Activated T-helper 1 cell treated with anti-CD3 and anti-CD28 coated beads, Interleukin-2, amount 50 U/mL, for 16 hours (primary cell): ENCODE measurements at places on chromosomes 5 and 9.

- DNase-seq = no peak
Observed at GRCh38 chr9:129013674-129014073, 14.5 kb downstream of the SH3GLB2 start.

DNA sequence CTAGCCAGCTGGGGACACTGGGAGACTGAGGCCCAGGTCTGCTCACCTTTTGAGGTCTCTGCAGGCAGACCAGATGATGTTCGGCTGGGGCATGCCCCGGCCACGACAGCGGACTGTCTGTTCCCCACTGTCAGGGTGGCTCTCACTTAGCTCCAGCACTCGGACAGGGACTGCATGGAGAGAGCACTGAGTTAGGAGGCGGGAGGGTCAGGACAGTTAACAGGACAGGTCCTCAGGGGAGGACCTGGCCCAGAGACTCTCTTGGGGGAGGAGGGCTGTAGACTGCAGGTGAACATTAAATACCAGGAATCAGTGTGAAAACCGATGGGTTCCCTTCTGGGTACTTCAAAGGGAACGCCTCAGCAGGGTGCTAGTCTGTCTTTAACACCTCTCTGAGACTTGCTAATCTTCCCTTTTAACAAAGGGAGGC is 25.1 kb downstream of the PDGFRB start:
- DNase-seq = no peak

DNA sequence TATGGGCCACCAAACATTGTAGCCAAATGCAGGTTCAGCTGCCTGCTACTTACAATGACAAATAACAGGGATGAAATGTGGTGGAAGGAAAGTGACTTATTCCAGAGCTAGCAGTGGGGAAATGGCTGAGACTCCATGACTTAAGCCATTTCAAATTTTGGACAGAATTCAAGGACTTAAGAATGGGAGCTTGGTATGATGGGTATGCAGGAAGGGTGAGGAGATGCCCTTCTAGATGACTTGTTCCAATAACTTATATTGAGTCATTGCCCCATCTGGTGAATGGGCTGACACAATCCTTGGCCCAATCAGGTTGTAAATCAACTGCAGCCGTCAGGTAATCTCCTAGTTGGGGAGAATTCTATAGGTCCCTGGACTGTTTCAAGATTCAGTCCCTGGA is 230.7 kb upstream of the SGCD start:
- no peak for DNase-seq

GRCh38 chr9:137050570-137050969 is 3.3 kb downstream of the ENTPD2 start:
- DNase-seq = no peak

GRCh38 chr5:37391591-37391990 is 12.5 kb downstream of the WDR70 start:
- DNase-seq = no peak

GRCh38 chr9:17688834-17689233 is 110.0 kb downstream of the SH3GL2 start:
- no peak for DNase-seq

DNA sequence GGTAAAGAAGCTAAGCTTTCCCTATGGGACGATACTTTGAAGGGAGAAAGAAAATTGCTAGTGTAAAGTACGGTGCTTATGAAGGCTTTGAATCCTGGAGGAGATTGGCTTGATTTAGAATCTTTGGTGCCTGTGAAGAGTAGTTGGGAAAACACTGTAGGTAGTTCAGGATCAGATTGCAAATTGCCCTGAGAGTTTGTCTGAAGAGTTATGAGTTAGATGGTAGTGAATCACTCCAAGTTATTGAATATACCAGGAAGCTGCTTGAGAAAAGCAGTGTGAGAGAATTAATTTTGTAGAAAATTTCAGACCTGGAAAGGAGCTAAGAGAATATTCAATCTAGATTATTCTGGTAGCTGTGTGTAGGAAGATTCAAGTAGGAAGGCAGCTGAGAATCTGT is 11.5 kb downstream of the MAN2A1 start:
- DNase-seq = no peak

GRCh38 chr5:140561753-140562523 is 2.5 kb downstream of the APBB3 start:
- DNase-seq = no peak

DNA sequence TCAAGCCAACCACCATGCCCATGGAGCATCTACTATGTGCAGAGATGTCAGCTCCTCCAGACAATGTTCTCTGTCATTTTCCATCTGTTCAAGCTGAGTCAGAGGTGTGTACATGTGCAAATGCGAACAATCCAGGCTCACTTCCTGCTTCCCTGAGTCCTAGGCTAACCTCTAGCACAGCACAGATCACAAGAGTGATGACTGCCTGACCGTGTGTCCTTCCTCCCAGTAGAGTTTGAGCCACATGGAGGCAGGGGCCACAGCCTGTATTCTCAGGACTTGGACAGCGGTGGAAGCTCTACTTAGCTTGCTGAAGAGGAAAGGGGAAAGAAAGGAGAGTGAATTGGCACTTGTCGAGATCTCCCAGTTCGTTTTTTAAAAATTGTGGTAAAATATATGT is 87.2 kb downstream of the KCNIP1 start:
- no peak for DNase-seq

GRCh38 chr5:21058289-21058688 is 1070.3 kb upstream of the CDH18 start:
- no peak for DNase-seq

DNA sequence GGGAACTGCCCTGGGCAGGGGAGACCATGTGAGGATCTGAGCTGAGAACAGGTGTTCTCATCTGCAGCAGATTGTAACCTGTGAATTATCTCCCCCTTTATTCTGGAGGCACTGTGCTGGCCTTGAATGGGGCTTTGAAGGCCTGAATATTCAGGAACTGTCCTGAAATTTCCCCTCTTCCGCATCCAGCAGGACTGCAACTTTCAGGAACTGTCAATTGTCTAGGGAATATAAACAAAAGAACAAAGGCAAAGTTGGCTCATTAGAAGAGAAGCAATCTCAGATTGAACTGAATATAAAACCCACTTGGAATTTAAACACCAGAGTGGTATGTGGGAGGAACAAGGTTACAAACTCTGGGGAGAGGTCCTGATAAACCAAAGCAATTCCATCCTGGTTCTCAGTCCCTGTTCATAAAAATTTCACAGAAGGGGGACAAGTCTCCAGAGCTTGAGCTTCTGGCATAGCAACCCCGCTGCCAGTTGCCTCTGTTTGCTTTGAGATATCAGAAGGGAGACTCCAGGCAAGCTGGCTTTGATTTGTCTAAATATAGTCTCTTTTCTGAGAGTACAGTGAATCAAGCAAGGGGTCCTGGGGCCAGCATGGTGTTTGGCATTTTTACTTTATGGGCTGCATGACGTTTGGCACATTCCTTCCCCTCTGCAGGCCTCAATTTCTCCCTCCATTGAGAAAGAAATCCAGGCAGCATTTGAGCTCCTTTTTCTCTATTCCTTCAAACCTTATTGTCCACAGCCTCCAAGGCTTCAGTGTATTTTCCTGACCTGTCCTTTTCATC is 47.5 kb downstream of the ADRB2 start:
- DNase-seq = no peak

GRCh38 chr5:130077007-130077406 is 172.7 kb downstream of the CHSY3 start:
- DNase-seq = no peak

DNA sequence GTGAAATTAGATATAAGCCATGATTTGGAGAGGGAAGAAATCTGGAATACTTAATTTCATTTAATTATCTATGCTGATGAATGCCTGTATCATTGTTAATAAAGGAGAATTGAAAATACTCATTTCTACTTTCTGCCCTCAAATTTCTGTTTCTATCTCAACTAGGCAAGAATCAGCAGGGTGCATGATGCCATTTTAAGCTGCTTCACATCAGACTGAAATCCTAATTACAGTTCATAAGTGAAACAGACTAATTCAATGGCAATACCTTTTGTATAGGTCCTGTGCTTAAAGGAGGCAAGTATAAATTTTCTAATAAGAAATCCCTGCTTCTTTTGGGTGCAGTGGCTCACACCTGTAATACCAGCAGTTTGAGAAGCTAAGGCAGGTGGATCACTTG is 22.3 kb upstream of the TAL2 start:
- DNase-seq = no peak

DNA sequence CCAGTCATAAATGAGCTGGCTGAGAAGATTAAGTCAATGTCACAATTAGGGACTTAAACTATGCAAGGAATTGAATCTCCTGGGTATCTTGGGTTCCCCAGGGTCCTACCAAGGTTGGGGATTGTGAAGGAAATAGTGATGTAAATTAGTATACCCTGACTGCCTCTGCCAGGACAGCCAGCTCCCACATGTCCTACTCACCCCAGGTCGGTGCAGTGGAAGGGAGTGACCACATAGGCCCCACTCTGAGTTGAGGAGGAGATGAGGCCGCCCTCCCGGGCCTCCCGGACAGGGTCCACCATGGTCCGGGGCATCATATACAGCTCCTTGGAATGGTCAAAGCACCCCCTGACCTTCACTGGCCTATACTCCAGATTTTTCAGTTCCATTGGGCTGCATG is 2.7 kb downstream of the SURF1 start:
- DNase-seq = no peak

DNA sequence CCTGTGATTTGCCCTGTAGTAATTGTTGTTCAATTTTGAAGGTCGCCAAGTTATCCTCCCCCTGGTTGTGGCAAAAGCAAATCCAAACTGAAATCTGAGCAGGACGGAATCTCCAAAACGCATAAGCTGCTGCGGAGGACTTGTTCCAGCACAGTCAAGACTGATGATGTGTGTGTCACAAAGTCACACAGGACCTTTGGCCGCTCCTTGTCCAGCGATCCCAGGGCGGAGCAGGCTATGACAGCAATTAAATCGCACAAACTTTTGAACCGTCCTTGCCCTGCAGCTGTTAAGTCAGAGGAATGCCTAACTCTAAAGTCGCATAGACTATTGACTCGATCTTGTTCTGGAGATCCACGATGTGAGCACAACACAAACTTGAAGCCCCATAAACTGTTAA is 128.4 kb downstream of the PARP8 start:
- no peak for DNase-seq

DNA sequence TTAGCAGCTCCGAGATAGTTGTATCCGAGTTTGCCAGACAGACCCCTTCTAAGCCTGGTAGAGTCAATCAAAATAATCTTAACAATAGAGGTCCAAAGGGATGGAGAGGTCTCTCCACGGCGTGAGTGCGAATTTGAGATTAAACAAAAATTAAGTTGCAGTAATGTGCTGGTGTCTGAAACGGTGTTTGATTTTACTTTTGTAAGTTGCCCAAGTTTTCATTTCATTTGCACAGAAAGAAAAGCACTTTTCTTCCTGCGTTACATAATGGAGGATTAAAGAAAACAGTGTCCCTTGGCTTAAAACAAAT is 1.2 kb downstream of the IRX1 start:
- DNase-seq = no peak

- no peak for DNase-seq
Observed at GRCh38 chr5:4625206-4625896, 514.8 kb upstream of the ADAMTS16 start.

- DNase-seq = no peak
Observed at GRCh38 chr9:20664501-20664900, 19.6 kb upstream of the FOCAD start.

DNA sequence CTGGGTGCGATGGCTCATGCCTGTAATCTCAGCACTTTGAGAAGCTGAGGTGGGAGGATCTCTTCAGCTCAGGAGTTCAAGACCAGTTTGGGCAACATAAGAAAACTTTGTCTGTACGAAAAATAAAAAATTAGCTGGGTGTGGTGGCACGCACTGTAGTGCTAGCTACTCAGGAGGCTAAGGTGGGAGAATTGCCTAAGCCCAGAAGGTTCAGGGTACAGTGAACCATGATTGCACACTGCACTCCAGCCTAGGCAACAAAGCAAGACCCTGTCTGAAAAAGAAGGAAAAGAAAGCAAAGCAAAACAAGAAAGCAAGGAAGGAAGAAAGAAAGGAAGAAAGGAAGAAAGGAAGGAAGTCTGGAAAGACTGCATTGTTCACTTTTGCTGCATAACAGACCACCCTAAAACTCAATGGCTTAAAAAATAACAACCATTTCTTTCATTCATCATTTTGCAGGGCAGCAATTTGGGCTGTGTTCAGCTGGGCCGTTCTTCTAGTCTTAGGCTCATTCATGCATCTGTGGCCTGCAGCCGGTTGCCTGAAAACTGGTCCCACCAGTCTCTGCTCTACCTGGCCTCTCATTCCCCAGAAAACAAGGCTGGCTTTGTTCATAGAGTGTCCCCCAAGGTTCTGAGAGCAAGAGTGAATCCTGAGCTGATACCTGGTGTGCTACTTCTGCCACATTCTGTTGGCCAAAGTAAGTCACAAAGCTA is 82.4 kb upstream of the MIER3 start:
- DNase-seq = no peak

DNA sequence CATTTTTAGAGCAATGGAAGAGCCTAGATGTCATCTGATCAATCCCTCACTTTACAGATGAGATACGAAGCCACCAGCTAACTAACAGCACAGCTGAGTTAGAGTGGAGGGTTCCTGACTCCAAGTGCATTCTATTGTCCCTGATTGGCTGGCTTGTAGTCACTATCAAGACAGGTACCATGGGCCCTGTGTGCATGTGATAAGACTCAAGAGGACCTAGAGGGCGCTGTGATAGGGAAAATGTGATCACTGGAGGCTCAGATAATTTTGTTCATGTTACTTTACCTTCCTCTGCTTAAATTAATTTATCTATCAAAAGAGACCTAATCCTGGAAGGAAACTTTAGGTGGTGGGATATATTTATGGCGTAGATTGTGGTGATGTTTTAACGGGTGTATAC is 19.5 kb upstream of the SNAPC3 start:
- no peak for DNase-seq

GRCh38 chr9:75033791-75034473 is 5.8 kb upstream of the CARNMT1 start:
- DNase-seq = no peak

DNA sequence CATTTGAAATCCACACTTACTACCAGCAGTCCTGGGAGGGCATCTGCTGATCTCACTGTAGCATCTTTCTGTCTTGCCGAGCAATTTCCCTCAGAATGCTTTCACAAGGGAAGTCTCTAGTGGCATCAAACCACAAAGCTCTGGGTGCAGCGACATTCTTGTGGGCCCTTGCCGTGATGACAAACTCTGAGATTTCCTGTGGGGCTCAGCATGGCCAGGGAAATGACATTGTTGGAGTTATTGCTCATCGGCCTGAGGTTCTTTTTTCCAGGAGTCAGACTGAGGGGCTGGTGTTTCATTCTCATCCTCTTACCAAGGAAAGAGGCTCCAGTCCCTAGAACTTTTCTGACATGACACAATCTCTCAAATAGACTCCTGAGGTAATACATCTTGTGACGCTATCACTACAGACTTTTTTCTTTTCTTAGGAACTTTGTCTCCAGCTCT is 51.4 kb downstream of the PFDN1 start:
- DNase-seq = peak; percentile 40

DNA sequence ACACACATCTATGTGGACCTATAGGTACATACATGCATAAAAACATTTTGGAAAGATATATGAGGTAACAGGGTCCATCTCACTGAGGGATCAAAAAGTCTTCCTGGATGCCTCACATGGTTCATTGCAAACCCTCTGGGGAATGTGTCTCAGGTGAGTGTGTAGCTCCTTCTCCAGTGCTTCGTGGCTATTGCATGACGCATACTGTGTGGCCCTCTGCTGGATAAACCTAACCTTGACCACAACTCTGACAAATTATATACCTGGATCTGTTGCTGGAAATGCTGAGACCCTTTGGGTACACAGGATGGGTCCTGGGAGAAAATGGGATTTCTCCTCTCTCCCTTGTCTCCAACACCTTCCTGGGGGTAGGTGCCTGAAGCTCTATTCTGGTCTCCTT is 91.9 kb downstream of the JAKMIP2 start:
- DNase-seq = no peak

- DNase-seq = no peak
Observed at GRCh38 chr5:125603321-125603720, 819.9 kb upstream of the GRAMD2B start.
